Fibroblast of the aortic adventitia (primary cell): ENCODE measurements at places on chromosomes 6 and 20. TPM values are rescaled to one million over a fixed set of nuclear protein-coding genes. Genes with fewer than 3 reads are reported as not detected.

DNA sequence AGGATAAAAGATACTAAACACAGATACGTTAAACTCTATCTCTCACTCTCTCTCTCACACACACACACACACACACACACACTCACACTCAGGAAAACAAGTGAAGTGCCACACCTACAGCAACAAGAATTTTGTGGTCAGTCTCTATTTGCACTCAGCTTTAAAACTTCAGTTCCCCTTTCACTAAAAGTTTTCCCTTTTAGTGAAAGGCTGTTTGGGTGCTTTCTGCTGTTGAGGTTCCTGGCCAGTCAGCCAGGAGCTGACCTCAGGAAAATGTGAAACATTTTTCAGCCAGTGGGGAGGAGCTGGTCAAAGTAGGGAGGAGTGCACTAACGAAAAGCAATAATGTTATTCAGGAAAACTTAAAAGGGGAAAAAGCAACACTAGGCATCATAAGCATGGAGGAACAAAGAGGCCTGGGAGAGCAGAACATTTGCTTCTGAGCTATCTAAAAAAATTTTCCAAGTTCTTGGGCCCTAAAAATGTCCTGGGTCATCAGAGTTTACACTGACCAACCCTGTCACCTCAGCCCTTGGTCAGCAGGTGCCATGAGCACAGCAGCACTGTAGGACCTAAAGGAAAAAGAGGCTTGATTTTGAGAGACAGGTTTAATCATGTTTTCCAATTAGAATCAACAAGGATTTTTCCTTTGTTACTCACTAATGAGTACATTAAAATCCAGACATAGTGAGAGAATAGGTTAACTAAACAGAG is 30.7 kb upstream of the NT5E start:
- peak; percentile 61 for DNase-seq

DNA sequence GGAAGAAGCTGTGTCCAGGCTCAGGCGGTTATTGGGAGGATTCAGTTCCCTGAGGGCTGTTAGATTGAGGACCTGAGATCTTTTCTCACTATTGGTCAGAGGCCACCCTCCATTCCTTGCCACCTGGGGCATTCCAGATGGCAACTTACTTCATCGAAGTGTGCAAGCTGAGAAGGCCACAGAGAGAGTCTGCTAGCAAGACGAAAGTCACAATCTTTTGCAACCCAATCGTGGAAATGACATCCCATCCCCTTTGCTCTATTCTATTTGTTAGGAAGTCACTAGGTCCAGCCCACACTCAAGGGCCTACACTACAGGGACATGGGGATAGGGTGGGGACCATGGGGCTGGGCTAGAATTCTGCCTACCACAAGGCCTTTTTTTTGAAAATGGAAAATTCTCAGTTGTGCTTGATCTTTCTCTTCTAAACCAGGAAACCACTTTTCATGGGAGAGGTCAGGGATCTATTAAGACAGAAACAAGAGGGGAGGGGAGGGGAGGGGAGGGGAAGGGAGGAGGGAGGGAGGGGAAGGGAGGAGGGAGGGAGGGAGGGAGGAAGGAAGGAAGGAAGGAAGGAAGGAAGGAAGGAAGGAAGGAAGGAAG is 217.2 kb downstream of the BCAS1 start:
- no peak for DNase-seq

DNA sequence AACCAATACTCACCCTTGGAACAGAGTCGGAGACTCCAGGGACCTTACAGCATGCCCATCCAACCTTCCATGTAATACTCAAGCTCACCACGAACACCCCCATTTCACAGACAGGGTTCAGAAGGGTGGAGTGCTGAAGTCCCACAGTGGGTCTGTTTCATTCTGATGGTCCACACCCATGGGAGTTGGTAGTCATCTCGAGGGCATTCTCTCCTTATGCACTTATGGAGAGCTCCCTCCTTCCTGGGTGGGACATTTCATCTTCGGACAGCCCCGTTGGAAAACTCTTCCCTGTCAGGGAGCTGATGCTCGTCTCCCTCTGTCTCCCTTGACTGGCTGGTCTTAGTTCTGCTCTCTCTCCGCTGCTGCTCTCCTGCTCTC is 38.9 kb downstream of the COX4I2 start:
- DNase-seq, result no peak

GRCh38 chr6:110996691-110997090 is 14.9 kb downstream of the RPF2 start:
- DNase-seq, result no peak

- DNase-seq, result peak; percentile 83
Measured at GRCh38 chr6:42239736-42240375, 22.2 kb upstream of the MRPS10 start.

DNA sequence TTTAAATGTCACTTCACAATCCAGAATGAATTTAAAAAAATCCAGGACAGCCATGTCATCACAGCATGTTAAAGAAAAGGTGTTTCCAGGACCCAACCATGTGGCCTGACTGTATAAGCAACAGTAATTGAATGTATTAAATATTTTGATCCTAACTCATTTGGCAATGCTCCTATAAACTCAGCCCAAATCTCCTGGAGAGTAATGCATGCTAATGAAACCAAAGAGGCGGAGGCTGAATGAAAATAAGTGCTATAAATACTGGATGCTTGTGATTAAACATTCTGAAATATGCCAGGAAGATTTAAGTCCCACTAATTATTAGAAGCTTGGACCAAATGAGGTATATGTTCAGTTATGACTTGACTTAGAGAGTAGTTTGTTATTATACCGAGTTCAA is 486.8 kb downstream of the FRK start:
- DNase-seq, result no peak

ERVFRD-1 gene
- not detected in 2 replicates for total RNA-seq

RSPO3 gene
- 2.5 and 7.9 TPM in 2 replicates for total RNA-seq
